CD4-positive, alpha-beta T cell (primary cell): ENCODE measurements at places on chromosomes 7 and 10. TPM values are rescaled to one million over a fixed set of nuclear protein-coding genes. Genes with fewer than 3 reads are reported as not detected.
A peak's percentile ranks its signal among the peaks of the same experiment; 100 is the strongest.

The HOXA9 gene
- total RNA-seq, result not detected

The PRKG1 gene
- total RNA-seq, result not detected

DNA sequence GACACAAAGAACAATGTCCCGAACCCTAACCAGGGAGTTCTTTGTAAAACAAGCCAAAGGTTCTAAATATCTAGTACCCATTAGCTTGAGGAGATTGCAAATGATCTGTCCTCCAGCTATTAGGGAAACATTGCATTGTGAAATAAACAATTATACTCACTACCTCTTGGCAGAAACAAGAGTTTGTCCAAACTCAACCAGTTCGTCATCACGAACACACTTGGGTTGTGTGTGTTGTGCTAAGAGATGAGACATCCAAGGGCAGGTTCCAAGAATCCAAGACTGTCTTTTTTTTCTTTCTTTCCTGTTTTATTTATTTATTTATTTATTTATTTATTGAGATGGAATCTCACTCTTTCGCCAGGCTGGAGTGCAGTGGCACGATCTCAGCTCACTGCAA is 793.1 kb upstream of the AUTS2 start:
- H3K27ac ChIP-seq, result no peak overlapping the region
- no peaks in the 10 kb centered on the region for H3K27me3 ChIP-seq
- no peak for DNase-seq
- no peaks in the 10 kb centered on the region for H3K36me3 ChIP-seq
- no peak overlapping the region for H3K4me3 ChIP-seq

GRCh38 chr7:5005066-5005465 is 40.6 kb upstream of the RBAK start:
- no peak overlapping the region for H3K4me3 ChIP-seq
- no peak for DNase-seq
- no peaks in the 10 kb centered on the region for H3K27me3 ChIP-seq
- H3K36me3 ChIP-seq, result peaks cover 18% of the 10 kb centered on the region

GRCh38 chr10:110629680-110630191 is 14.4 kb upstream of the RBM20 start:
- H3K27ac ChIP-seq, result no peak overlapping the region
- no peaks in the 10 kb centered on the region for H3K4me1 ChIP-seq
- no peaks in the 10 kb centered on the region for H3K36me3 ChIP-seq
- DNase-seq, result no peak
- no peak overlapping the region for H3K4me3 ChIP-seq

- no peaks in the 10 kb centered on the region for H3K27me3 ChIP-seq
- H3K4me1 ChIP-seq, result no peaks in the 10 kb centered on the region
- DNase-seq, result no peak
- H3K27ac ChIP-seq, result no peak overlapping the region
- no peaks in the 10 kb centered on the region for H3K36me3 ChIP-seq
Observed at GRCh38 chr7:64581926-64582894, 19.3 kb upstream of the ZNF680 start.

DNA sequence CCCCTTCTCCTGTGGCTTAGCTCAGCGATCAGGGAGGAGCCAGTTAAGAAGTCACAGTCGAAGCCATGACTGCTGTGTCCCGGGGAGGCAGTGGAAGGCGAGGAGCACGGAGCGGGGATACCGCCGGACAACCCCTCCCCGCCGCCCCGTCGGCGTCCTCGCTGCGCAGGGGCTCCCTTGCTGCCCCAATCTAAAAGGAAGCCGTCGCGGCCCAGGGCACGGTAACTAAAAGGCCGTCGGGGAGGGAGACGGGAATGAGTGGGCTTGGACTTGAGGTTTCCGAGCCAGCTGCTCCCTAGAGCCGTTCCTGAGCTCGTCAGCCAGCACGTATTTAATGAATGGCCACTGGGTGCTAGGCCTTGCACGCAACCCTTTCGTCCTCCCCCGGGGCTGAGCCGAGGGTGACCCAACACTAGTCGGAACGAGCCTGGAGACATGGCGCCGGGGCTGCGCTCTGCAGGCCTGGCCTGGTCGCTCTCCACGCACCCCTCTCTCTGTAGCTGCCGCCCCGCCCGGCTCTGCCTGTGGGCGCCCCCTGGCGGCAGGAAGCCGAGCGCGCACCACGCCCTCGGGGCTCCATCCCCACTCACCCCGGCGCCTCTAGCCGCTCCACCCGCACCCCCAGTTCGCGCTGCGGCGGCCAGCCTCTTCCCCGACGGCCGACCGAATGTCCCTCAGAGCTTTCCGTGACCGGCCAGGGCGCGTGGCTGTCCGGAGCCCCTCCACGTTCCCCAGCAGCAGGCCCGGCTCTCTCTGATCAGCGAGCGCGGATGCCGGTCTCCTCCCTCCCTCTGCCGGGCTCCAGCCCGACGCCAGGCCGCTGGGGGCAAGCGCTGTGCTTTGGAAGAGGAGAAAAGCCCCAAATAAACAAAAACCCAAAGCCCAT is 29.3 kb upstream of the KCNK18 start:
- peaks cover 89% of the 10 kb centered on the region for H3K27me3 ChIP-seq
- H3K4me3 ChIP-seq, result peak overlapping the region; percentile 28
- H3K36me3 ChIP-seq, result no peaks in the 10 kb centered on the region
- no peak overlapping the region for H3K27ac ChIP-seq

GRCh38 chr10:21807180-21807579 is 196.3 kb downstream of the DNAJC1 start:
- no peaks in the 10 kb centered on the region for H3K27me3 ChIP-seq
- H3K4me1 ChIP-seq, result no peaks in the 10 kb centered on the region
- H3K36me3 ChIP-seq, result no peaks in the 10 kb centered on the region
- no peak overlapping the region for H3K27ac ChIP-seq
- no peak for DNase-seq

GRCh38 chr10:49552277-49552676 is 13.4 kb upstream of the ERCC6 start:
- H3K4me1 ChIP-seq, result no peaks in the 10 kb centered on the region
- H3K4me3 ChIP-seq, result no peak overlapping the region
- no peak overlapping the region for H3K27ac ChIP-seq
- no peaks in the 10 kb centered on the region for H3K36me3 ChIP-seq
- no peak for DNase-seq
- H3K27me3 ChIP-seq, result peaks cover 2% of the 10 kb centered on the region

GRCh38 chr10:89923661-89924060 is 222.3 kb downstream of the KIF20B start:
- no peak for DNase-seq
- no peak overlapping the region for H3K4me3 ChIP-seq
- H3K4me1 ChIP-seq, result no peaks in the 10 kb centered on the region
- peaks cover 2% of the 10 kb centered on the region for H3K27me3 ChIP-seq

DNA sequence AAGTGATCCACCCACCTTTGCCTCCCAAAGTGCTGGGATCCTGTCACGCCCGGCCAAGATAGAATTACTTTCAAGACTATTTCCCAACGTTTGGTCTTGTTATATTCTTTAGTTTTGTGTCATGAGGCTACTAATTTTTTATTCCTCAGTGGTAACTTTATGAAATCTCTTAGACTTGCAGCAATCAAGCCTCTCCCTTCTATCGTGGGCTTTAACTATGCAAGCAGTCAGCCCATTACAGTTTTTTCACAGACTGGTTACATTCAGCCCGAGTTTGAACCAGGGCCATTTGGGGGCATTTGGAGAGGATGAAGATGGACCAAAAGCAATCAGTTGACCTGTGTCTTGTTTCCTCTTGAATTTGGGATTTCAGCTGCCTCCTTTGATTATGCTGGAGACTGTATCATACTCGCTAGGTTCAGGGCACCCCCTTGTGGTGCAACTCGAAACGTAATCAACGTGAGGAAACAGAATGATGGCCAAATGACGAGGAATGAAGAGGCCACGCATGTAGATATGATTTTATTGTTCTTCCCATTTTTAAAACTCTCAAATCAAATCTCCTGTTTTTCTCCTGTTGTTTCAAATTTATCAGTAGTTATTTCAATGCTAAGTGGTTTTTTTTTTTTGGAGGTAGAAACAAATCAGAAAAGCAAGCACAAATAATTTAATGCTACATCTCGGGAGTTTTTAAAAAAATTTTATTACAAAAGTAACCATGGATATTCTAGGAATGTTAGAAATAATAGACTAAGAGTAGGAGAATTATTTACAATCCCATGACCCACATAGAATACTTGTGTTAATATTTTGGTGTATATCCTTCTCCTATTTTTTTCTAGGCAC is 151.6 kb downstream of the KIAA1217 start:
- H3K36me3 ChIP-seq, result no peaks in the 10 kb centered on the region
- no peak for DNase-seq
- H3K27ac ChIP-seq, result no peak overlapping the region
- H3K27me3 ChIP-seq, result no peaks in the 10 kb centered on the region
- no peaks in the 10 kb centered on the region for H3K4me1 ChIP-seq

The MAGI2 gene
- total RNA-seq, result not detected

- no peak overlapping the region for H3K27ac ChIP-seq
- peaks cover 5% of the 10 kb centered on the region for H3K27me3 ChIP-seq
- H3K36me3 ChIP-seq, result no peaks in the 10 kb centered on the region
- no peak overlapping the region for H3K4me3 ChIP-seq
- no peak for DNase-seq
Observed at GRCh38 chr10:90701428-90701827, 156.4 kb downstream of the HTR7 start.

DNA sequence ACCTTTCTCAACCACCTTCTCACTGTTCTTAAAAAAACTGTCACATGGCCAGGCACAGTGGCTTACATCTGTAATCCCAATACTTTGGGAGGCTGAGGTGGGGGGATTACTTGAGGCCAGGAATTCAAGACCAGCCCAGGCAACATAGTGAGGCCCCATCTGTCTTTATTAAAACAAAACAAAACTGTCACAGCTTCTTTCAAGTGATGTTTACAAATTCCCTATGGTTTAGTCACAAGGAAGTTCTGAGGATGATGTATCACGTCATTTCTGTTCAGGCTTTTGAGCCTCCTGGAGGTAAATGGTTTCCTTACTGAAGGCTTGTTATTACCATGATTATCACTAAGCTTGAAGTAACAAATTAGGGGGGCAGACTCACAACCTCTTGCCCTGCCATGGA is 186.2 kb downstream of the CFTR start:
- H3K4me1 ChIP-seq, result no peaks in the 10 kb centered on the region
- no peaks in the 10 kb centered on the region for H3K36me3 ChIP-seq
- no peak overlapping the region for H3K27ac ChIP-seq
- H3K27me3 ChIP-seq, result no peaks in the 10 kb centered on the region
- no peak overlapping the region for H3K4me3 ChIP-seq
